ENCODE measurements at places on chromosomes 2 and 18. TPM values are rescaled to one million over a fixed set of nuclear protein-coding genes. Genes with fewer than 3 reads are reported as not detected.

GRCh38 chr2:126901459-126901858 is 2.8 kb downstream of the TEX51 start:
- DNase-seq: no peak

DNA sequence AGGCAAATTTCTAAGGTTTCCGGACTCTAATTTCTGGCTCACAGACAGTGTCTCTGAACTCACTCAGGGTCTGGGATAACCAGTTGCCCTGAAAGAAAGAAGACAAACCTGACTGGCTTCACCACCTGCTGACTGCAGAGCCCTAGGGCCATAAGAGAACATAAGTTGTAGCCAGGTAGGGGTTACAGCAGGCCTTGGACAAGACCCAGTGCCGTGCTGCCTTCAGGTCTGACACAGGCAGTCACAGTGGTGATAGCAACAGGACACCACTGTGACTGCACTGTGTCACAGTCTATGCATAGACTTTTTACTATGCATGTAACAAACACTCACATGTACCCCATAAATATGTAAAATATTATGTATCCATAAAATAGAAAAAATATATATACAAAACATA is 508.5 kb downstream of the PID1 start:
- DNase-seq: no peak

GRCh38 chr2:147844697-147845410 is at the start of gene ACVR2A:
Gene ACVR2A, plus strand, starts transcription at chr2:147845029. Its CDS starts 124 bp downstream, at chr2:147845153.
- DNase-seq: peak; percentile 28

GRCh38 chr2:216710551-216711301 is 15.4 kb upstream of the IGFBP5 start:
- peak; percentile 46 for DNase-seq

- no peak for DNase-seq
Measured at GRCh38 chr2:12773586-12774394, 57.1 kb downstream of the TRIB2 start.

DNA sequence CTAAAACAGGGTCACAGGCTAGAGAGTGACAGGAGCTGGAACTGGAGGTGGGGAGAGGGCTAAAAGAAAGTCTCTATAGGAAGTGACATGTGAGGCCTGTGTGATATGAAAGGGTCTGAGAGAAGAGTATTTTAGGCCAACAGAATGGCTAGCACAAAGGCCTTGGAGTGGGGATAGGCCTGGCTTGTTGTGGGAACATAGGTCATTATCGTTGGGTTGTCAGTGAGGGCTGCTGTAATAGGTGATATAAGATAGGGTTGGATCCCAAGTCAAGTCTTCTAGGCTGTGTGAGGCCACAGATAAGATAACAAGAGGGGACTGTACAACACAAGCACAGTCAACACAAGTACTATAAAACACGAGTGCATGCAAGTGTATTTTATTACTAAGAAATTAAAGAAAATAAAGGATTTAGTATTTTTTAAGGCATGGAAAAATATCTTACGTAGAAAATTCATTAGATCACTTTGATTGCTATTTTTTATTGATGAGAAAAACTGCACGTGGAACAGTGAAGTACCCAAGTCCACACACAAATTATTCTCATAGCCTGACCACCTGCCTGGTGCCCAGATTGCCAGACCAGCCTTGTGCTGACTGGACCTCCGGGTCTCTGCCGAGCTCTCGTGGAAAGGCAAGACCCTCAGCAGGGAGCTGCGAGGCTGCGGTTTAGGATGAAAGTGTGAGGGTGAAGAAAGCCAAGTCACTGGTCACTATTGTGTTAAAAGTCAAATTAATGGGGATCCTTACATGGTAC is 14.1 kb downstream of the LTBP1 start:
- no peak for DNase-seq

GRCh38 chr2:237594514-237594871 is 4.0 kb upstream of the RAB17 start:
- no peak for DNase-seq

DNA sequence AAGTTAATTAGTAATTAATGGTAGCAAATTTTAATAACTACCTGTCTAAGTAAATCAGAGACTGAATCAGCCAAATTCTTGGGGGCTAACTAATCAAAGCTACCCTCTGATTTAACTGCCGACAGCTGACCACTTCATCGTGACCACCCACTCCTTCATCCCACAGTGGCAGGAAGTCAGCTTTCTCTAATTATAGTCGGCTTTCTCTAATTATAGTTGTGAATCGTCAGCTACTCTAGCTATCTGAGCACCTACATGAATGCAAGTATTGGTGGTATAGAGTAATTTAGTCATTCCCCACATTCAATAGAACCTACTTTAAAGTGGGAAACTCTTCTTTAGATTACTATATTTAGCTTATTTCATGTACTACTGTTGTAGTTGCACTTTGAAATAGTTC is 185.5 kb downstream of the PTGR3 start:
- DNase-seq: no peak

DNA sequence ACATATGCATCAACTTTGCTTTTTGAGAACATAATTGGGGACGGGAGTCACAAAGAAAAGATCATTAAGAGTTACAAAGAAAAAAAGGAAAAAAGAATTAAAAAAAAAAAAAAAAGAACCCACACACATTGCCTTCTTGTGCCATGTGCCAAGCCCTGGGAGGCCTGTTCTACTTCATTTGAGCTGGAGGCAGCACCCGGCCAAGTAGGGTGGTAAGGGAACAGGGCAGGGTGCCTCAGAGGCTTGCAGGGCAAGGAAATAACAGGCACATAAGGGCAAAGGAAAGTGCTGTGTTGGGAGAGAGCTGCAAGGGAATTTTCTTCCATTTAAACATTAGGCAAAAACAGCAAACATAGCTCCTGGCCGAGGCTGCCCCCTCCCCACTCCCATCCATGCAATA is 418.0 kb downstream of the TMEM182 start:
- DNase-seq: no peak

GRCh38 chr18:79511671-79512301 is 116.1 kb downstream of the NFATC1 start:
- peak; percentile 3 for DNase-seq

DNA sequence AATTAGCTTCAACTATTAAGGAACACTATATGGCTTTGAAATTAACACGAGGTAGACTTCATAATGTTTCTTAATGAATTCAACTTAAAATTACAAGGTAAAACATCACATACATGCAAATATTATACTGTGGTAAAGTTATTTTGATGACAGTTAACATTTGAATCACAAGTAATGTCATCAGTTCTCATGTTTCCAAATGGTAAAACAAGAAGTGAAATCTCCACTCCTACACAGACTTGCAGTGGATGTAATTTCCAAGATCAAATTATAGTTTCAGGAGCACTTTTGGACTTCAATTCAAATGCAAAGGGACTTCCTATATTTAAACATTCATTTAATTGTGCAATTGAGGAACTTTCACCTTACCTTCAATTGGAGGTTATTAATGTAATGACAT is 39.1 kb downstream of the C18orf54 start:
- no peak for DNase-seq

- no peak for DNase-seq
Measured at GRCh38 chr2:6946722-6947121, 29.5 kb downstream of the RNF144A start.

- DNase-seq: no peak
Measured at GRCh38 chr2:79640001-79640400, 127.2 kb downstream of the CTNNA2 start.

DNA sequence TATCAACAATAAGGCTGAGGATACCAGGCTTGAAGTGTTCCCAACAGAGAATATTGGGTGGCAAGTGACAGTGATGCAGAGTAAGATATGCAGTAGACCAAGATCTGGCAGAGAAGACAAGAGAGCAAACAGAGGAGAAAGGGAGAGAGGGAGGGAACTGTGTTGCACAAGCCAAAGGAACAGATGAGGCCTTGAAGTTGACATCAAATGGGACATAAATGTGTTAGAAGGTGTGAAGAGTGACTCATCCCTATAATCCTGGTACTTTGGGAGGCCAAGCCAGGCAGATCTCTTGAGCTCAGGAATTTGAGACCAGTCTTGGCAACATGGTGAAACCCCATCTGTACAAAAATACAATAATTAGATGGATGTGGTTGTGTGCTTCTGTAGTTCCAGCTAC is 342.9 kb downstream of the PARD3B start:
- DNase-seq: no peak

- DNase-seq: no peak
Measured at GRCh38 chr18:42030586-42031182, 75.7 kb downstream of the PIK3C3 start.

DNA sequence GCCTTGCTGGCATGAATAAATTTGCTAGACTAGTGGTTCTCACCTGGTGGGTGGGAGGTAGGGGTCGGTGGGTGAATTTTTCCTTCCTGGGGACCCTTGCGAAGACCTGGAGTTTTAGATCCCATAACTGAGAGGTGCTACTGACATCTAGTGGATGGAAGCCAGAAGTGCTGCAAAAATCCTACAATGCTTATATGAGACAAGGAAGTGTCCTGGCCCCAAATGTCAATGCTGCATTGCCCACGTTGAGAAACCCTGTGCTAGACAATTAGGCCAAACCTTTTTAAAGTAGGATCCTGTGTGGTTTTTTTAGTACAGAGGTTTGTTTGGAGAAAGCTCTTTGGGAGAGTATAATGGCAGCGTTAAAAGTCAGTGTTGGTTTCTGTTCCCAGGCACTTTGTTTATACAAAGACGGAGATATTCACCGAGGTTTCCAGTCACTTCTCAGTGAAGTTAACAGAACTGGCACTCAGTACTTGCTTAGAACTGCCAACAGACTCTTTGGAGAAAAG is 9.6 kb downstream of the SERPINB8 start:
- DNase-seq: peak; percentile 35

DNA sequence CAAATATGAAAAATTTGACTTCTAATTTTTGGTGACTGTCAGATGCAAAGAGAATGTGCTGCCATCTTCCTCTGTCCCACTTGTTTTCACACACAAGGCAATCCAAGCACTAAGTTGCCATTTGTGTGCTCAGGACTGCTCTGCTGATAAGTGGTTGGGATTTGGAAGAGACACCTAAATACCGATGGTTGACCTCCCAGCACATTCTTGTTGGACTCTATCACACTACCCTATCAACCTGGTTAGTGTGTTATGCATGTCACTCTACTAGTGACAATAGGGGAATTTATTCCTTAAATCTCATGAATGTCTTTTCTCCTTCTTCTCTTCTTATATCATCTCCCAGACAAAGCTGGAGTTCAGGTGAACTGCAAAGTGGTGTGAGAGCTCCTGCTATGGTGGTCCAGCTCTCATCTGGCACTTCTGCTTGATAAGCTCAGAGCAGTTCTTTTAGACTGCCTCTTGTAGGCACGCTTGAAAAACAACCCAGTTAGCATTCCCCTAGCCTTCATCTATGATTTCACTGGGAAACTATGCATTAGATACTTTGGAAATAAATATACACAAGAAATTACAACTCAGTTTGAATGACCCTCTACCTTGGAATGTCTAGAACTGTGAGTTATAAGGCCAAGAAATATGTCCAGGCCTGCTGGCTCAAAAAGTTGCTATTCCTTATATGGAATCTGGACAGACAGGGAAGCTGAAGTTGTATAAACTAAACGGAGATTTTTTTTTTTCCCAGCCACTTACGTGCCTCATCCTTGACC is 404.8 kb downstream of the MEIS1 start:
- no peak for DNase-seq

DNA sequence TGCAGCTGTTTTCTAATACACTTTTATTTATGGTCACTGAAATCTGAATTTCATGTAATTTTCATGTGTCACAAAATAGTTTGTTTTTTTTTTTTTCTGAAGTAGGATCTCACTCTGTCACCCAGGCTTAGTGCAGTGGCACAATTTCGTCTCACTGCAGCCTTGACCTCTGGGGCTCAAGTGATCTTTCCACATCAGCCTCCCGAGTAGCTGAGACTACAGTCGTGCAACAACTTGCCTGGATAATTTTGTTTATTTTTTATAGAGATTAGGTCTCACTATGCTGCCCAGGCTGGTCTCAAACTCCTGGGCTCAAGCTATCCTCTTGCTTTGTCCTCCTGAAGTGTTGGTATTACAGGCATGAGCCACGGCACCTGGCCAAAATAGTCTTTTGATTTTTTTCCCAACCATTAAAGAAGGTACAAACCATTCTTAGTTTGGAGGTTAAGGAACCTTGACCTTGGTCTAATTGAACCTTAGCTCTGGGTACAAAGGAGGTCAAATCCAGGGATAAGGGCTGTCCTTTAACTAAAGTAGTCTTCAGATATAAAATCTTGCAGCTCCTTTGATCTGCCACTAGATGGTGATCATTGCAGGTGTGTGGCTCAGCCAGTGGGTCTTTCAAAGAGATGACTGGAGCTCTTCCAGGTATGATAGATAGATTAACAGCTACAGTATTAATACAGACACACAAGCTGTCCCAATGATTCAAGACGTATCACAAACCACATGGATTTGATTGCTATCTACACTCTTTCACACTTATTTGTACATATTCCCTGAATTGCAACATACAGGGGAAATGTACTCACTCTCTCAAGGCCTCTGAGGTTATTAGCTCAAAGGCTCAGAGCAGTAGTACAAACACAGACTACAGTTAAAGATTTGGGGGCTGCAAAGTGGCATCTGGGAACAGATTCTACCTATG is 4.7 kb upstream of the KRCC1 start:
- DNase-seq: no peak

- no peak for DNase-seq
Measured at GRCh38 chr2:42523341-42523740, 29.6 kb upstream of the KCNG3 start.

DNA sequence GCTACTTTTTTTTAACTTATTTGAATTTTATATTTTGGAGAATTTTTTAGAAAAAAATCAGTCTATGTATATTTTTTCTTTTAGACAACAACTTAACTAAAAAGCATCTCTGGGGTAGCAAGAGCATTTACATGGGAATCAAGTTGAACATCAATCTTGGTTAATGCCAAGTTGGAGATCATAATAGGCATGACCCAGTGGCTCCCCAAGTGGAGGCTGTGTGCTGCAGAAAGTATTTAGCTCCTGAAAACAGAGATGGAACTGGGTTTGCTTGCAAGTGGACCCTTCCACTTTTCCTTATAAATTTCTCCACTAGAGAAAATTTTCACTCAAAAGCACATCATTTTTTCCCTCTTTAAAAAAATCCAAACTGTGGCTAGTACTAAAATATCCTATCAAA is 23.9 kb upstream of the CAVIN2 start:
- no peak for DNase-seq

GRCh38 chr2:187338679-187339121 is 109.4 kb downstream of the CALCRL start:
- DNase-seq: no peak

ALK gene
- total RNA-seq: 0.25 TPM

TGFA gene
- total RNA-seq: 30.5 TPM

DLX2 gene
- 0.11 TPM for total RNA-seq

TTC31 gene
- 23.6 TPM for total RNA-seq

LCT gene
- total RNA-seq: 0.27 TPM

GNLY gene
- 1.4 TPM for total RNA-seq

PLGLB2 gene
- total RNA-seq: not detected

HES6 gene
- 54.8 TPM for total RNA-seq

SPTBN1 gene
- total RNA-seq: 321 TPM

CD8B gene
- total RNA-seq: 1.3 TPM

OTOS gene
- not detected for total RNA-seq

UGT1A5 gene
- 2.1 TPM for total RNA-seq

Measured in left colon (tissue), 2 donors.